Stimulated activated CD4-positive, alpha-beta T cell treated with anti-CD3 and anti-CD28 coated beads, Interleukin-15, amount 100 ng/mL, for 1 hour (primary cell): ENCODE measurements at places on chromosomes 7 and 10.

- no peak for DNase-seq
These were observed 1.8 kb upstream of the FOXI2 start for GRCh38 chr10:127735156-127735555.

- DNase-seq = no peak
These were observed 63.7 kb downstream of the SP8 start for GRCh38 chr7:20722941-20723340.

- DNase-seq = no peak
These were observed 786 bp upstream of the AKR1C4 start for GRCh38 chr10:5195727-5196374.

GRCh38 chr7:22723181-22723601, 3.8 kb upstream of the IL6 start:
- DNase-seq = no peak

DNA sequence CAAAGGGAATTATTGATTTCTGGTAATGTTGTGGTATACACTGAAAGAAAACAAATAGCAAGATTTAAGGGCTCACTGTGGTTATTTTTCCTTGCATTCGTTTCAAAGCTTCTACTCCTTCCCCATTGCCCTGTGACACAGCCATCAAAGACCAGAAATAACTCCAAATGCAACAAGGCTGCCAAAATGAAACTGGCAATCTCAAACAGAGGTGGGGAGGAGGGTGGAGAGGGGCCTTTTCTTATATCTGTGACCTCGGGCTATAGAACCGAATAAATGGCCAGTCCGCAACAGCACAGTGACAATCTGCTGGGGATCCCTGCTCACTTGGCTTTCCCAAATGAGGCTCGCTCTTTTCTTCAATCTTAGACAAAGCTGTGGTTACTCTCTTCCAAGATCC, 17.4 kb upstream of the SPOCK2 start:
- no peak for DNase-seq

- DNase-seq = no peak
These were observed 144.3 kb downstream of the CDK14 start for GRCh38 chr7:90740386-90740785.

- DNase-seq = no peak
These were observed 174.5 kb upstream of the PPP2R2D start for GRCh38 chr10:131726076-131726880.

DNA sequence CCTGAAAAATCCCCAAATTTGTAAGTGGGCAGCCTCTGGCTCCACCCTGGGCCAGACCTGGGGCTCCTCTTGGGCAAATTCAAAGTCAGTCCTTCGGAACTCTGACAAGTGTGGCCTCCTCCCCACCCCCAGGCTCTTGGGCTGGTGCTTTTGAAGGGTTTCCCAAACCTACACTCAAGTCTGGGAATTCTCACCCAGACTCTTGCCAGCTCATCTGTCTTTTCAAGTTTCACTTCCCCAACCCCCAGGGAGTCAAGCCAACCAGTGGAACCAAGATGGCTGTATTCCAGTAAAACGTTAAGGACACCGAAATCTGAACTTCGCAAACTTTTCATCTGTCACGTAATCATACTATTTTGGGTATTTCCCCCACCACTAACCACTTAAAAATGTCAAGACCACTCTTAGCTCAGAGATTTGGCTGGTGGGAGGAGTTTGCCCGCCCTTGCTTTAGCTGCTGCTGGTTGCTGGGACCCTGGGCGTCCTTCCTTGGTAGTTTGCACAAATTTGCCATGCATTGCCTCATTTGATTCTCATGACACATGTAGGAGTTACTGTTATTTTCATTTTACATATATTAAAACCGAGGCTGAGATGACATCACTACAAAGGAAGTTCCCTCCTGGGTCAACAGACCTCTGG, 1.7 kb upstream of the MYO1G start:
- DNase-seq = no peak
